Stimulated activated CD8-positive, alpha-beta memory T cell treated with anti-CD3 and anti-CD28 coated beads, Interleukin-2, amount 100 ng/mL, for 1 hour (primary cell): ENCODE measurements at places on chromosomes 5 and 9.

GRCh38 chr5:143980506-143980905 lies 168.5 kb downstream of the HMHB1 start:
- DNase-seq: no peak

GRCh38 chr5:179128041-179128365 lies 67.8 kb downstream of the ZNF354C start:
- no peak for DNase-seq

- DNase-seq: no peak
Observed at GRCh38 chr9:134943836-134944235, 26.1 kb upstream of the FCN1 start.

GRCh38 chr5:43601454-43602260 lies 1.3 kb upstream of the NNT start:
- DNase-seq: no peak

- DNase-seq: no peak
Observed at GRCh38 chr5:154384480-154385235, 61.1 kb upstream of the SAP30L start.

- no peak for DNase-seq
Observed at GRCh38 chr5:104702212-104702611, 1139.6 kb upstream of the NUDT12 start.
